Vagina (tissue), 2 donors: ENCODE measurements at places on chromosomes 3 and 15. TPM values are rescaled to one million over a fixed set of nuclear protein-coding genes. Genes with fewer than 3 reads are reported as not detected.

- no peak for DNase-seq
These were observed 18.6 kb downstream of the CRYGS start for GRCh38 chr3:186525369-186526255.

DNA sequence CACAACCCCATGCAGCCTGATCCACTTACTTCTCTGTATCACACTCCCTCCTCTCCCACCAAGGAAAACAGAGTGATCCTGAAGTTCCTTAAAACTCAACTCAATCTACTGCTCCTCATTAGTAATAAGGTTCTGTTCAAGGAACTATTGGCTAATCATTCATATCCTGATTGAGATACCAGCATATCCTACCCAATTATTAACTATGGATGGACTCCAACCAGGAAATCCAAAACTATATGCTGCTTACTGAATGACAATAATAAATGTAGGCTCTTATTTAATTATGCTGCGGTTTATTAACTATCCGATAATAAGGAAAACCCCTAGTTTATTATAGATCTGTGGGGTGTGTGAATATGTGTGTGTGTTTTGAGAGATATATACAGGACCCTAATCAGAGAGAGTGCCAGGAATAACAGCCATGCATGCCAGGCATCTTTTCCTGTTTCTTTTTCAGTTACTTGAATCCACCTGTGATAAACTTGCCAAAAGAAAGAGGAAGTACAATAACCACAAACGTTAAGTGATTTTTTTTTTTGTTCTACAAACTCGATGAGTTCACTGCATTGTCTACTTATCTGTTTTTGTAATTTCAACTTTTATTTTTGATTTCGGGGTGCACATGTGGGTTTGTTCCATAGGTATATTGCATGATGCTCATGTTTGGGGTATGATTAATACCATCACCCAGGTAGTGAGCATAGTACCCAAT, 1031.7 kb upstream of the CFAP20DC start:
- DNase-seq = no peak

DNA sequence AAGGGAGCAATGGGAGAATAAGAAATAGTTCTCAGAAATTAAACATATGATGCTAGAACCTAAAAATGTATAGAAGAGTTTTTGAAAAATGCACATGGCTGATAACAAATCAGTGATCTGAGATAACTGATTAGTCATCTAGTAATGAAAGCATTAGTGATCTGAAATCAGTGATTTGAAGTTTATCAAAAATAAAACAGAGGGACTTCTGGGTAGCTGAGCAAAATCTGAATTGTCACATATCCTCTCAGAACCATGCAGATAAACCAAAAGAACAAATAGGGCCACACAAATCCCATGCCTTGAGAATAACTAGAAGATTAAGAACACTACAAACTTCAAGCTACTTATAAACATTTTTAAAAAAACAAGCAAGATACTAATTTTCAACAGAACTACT, 71.5 kb downstream of the MCF2L2 start:
- no peak for DNase-seq

NANOGP8 gene
- total RNA-seq = not detected

KLHL40 gene
- not detected for total RNA-seq
